Activated CD4-positive, alpha-beta T cell treated with anti-CD3 and anti-CD28 coated beads, Interleukin-2, amount 50 U/mL, for 16 hours (primary cell): ENCODE measurements at places on chromosomes 3 and 15.

DNA sequence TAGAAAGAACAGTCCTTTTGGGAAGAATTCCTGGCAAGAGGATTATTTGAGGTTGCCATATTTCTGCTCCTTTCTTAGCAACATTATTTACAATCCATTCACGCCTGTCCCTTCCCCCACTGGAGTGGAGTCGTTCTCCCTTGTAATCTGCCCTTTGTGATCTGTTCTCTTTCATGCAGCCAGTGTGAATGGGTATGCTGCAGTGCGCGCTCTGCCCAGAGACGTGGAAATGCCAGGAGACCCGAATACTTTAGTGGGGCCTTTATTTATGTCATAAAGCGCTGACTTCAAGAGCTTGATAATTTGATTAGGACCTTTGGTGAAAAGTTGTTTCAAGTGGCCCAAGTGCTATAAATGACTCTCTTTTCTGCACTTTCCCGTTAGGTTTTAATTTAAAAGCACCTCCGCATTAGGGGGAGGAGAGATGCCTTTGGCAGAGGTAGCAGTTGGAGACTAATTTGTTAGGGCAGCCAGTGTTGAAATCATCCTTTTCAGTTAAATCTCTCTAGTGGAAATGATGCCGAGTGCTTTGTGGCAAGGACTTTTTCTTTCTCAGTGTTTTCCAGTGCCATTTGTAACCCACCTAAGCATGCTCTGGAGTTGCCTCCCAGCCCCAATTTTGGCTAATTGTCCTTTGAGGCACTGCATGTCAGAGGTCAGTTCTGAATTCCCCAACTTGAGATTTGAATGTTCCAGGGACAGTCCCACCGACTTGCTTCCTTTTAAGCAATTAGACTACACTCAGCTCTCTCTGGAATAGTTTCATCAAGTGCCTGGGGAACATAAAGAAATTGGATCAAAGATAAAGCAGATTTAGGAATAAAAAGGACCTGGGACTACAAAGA, 52.4 kb downstream of the PSMD6 start:
- DNase-seq, result no peak

DNA sequence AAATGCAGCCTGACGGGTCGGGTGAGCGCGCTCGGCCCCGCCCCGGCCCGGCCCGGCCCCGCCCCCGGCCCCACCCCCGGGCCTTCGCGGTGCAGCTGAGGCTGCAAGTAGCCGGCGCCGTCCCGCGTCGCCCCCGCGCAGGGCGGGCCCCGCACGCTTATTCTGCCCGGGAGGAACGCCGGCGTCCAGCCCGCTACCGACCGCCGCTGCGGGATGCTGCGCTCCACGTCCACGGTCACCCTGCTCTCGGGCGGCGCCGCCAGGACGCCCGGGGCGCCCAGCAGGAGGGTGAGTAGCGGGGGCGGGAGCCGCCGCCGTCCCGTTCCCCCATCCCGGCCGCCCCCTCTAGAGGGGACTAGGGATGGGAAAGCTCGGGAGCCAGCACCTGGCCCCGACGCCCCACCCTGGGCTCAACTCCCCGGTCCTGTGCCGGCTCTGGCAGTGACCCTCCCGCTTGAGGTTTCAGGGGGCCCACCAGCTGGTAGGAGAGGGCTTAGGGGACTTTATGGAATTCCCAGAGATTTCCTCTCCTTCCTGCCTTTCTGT, at the start of gene MYZAP:
Gene MYZAP (plus strand): TSS at position 83 of the 546 bp plus-strand sequence. CDS start 131 bp downstream, at position 214.
- peak; percentile 9 for DNase-seq

- no peak for DNase-seq
Measured at GRCh38 chr3:145752576-145752975, 408.4 kb downstream of the PLOD2 start.

DNA sequence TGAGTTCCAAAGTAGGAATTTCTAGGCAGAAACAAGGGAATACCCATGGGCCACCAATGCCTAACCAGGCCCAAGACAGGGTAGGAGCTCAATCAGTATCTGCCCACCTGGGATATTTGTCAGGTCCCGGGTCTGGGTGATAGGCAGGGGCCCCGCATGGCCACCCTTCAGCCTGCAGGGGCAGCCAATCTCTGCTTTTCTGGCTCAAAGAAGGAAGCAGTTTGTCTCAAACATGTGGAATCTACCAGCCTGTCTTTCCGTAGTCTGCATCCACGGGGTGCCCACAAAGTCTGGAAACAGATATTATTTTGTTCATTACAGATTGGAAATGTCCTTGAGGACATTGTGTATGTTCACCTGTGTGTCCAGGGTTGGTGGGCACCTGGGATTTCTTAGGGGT, 56.2 kb downstream of the CEMIP start:
- no peak for DNase-seq

DNA sequence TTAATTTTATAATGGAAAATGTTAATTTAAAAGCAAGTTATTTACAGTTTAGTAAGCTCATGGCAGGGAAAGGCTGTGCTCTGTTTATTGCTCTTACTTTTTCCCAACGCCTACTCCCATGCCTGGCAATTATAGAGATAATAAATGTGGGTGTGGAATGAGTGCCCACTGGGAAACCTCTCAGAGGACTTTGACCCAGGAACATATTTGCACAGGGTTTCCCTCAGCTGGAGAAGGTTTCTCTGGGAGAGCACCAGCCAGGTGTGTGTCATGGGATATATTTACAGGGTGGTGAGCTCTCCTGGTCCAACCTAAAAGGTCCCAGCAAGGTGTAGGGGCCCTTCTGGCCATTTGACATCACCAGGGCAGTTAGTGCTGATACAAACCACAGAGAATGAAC, 27.9 kb downstream of the ZNF710 start:
- no peak for DNase-seq

- DNase-seq, result no peak
Measured at GRCh38 chr3:27356976-27357375, 12.2 kb downstream of the NEK10 start.

DNA sequence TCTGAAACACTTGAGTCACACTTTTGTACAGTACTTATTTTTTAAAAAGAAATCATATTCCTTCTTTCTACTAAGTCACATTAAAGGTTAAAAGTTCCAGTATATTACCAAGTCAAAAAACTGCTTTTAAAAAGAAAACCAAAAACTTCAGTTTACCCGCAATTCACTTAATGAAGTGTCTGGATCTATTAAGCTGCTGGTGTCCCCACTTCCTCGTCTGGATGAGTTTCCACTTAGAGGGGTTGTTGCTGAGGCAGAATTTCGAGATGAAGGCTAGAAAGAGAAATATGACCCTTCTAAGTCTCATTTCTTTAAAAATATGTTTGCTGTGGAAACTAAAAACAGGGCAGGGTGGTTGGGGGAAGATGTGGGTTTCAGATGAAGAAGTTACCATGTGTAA, 79.7 kb downstream of the LRRFIP2 start:
- no peak for DNase-seq

DNA sequence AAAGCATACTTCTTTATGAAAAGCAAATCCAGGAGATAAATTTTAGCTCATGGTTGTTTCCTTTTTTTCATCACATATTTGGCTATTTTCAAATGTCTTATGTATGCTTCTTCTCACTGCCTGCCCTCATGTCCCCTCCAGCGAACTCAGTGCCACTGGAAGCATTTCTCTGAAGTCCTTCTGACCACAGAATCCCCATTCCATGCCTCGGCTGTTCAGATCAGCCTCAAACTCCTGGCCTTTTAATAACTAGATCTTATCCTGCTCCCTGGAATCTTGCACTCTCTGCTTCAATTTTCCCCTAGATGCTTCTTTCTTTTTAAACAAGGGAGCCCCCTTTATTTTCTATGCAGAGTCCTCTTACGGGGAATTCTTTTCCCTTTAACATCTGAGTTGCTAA, 10.1 kb downstream of the ETV5 start:
- no peak for DNase-seq

DNA sequence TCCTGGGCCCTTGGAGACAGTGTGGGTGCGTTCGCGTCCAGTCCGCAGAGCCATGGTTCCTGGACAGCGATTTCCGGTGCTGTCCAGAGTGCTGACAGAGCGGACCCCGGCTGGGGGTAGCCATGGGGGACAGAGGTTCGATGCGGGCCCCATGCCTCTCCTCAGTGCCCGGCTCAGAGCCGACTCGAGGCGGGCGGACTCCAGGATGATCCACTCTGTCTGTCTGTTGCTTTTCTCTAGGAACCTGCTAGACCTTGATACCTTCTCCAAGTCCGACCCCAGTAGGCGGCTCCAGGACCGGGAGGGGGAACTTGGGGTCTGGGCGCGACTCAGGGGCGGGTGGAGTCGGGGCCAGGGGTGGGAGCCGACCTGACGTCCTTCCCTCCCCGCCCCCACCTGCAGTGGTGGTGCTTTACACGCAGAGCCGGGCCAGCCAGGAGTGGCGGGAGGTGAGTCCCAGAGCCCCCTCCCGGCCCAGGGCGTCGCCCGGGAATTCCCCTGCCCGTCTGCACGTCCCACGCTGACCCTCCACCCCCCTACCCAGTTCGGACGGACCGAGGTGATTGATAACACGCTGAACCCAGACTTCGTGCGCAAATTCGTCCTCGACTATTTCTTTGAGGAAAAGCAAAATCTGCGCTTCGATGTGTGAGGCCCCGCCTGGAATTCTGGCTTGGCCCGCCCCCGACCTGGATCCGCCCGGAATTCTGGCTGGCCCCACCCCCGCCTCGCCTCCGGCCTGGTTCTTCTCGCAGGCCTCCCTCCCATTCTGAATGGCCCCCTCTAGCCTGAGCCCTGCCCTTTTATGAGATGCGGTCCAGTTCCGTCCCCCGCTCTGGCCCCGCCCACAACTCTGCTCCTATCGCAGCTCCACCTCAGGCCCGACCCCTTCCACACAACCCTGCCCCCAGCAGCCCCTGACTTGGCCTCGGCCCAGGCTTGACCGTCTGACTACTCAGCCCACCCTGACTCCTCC, 1.0 kb downstream of the CPNE9 start:
- no peak for DNase-seq
